Stomach (tissue), 19 donors: ENCODE measurements at places on chromosomes 1 and 21. TPM values are rescaled to one million over a fixed set of nuclear protein-coding genes. Genes with fewer than 3 reads are reported as not detected.
A peak's percentile ranks its signal among the peaks of the same experiment; 100 is the strongest.

DNA sequence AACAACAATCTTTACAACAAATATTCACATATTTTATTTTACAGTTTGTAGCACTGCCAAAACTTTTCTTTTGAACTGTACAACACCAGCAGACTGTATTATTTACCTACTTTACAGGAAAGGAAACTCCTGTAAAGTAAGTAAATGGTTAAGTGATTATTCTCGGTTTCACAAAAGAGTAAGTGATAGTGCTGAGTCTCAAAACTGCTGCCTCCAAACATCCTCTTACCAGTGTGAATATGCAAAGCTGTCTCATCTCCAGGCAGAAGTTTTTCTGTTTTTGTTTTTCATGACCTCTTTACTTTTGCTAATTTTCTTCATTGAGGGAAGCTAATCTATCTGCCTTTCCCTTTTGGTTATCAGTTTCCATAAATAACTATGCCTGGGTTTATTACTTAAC lies 286.7 kb downstream of the SRGAP2C start:
- DNase-seq = no peak

DNA sequence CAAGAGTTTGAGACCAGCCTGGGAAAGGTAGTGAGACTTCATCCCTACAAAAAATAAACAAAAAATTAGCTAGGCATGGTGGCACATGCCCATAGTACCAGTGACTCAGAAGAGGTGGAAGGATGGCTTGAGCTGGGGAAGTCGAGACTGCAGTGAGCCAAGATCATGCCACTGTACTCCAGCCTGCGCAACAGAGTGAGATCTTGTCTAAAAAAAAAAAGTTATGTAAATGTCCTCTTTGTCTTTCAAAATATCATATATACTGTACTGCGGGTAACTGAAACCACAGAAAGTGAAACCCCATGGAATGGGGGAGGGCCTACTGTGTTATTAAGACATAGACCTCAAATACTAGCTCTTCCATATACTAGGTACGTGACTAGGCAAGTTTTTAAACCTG lies 20.8 kb downstream of the ACADM start:
- DNase-seq = no peak

DNA sequence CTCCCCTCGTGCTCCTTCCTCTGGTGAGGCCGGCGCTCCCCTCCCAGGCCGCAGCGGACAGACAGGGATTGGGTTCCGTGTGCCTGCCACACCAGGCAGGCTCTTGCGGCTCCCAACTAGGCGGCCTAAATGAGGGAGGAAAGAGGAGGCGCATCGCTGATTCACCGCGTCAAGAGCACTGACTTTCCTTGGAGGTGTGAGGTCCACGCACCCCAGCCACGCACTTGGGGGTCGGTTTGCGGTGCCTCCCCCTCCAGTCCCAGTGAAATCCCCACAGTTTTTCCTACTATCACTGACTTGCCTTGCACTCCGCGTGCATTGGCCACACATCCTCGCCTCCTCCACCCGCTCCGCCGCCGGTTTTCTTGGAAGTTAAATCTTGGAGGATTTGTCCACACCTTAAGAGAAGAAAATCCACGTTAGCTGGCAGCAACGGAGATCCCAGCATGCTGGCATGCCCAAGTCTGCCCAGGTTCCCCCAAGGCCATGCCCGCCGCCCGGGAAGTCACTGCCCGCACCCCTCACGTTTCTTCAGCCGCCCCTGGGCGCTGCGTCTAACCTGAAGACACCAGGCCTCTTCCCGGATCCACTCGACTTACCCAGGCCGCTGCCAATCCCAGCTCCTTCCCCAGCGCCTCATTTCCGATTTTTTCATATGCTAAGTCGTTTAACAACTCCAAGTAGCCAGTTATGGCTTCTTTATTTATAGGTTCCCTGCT lies 1.1 kb upstream of the FOXD3 start:
- no peak for DNase-seq

GRCh38 chr1:92739669-92740524 lies 45.0 kb downstream of the EVI5 start:
- DNase-seq = no peak

- DNase-seq = no peak
Measured at GRCh38 chr1:63281753-63282152, 40.6 kb upstream of the FOXD3 start.

DNA sequence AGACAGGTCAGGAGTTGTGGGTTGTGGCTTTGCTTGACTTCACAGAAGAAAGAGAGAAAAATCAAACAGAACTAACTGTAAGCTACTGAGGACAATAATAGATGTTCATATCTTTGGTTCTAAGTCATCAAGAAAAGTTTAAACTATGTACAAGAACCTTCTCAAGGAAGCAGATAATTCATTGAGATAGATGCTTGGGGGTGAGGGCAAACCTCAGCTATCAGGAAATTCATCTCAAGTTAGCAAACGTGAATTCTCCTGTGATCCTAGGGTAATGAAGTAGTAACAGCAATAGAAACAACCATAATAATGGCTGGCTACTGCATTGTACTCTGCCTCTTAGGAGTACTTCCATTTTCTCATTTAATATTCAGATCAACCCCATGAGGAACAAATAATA lies 506.2 kb downstream of the PLPP3 start:
- no peak for DNase-seq

GRCh38 chr1:183379951-183380350 lies 38.2 kb downstream of the NMNAT2 start:
- no peak for DNase-seq

DNA sequence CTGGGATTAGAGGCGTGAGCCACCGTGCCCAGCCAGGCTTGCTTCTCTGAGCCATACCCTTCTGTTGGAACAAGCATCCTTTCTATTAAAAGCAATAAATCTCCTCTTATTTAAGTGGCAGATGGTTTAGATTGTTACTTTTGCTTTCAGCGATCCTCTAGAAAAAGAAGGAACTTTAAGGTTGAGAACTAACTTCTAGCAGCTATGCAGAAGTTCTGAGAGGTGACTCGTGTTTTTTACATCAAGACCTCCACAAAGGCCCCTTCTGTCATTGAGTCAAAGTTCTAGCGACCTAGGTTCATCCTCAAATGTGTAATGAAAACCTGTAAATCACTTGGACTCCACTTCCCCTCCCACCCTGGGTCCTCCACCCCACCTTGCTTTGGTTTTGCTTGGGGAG lies 30.8 kb downstream of the PLEKHO1 start:
- DNase-seq = no peak

The SYF2 gene
- 52.5 TPM for total RNA-seq

The ETNK2 gene
- total RNA-seq = 3.2 TPM

DNA sequence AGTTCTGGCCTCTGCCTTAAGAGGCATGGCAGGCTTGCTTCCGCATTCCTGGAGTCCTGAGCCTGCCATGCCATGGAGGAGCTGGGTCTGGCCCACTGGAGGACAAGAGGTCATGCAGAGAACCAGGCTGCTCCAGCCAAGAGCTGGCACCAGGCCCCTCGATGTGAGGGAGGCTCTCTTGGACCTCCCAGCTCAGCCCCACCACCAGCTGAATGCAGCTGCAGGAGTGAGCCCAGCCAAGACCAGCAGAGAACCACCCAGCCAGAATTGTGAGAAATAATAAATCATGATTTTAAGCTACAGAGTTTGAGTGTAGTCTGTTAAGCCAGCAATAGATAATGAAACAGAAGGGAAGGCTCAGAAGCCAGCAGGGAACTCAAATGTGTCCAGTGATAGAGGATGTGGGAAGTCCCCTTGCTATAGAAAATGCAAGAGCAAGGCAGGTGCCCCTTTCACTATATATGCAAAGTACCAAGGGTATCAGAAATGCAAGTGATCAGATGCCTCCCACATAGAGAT lies 118.4 kb downstream of the HIVEP3 start:
- DNase-seq = peak; percentile 55

GRCh38 chr1:208510192-208510952 lies 266.2 kb upstream of the PLXNA2 start:
- DNase-seq = no peak

The CADM3 gene
- 3.2 TPM for total RNA-seq

DNA sequence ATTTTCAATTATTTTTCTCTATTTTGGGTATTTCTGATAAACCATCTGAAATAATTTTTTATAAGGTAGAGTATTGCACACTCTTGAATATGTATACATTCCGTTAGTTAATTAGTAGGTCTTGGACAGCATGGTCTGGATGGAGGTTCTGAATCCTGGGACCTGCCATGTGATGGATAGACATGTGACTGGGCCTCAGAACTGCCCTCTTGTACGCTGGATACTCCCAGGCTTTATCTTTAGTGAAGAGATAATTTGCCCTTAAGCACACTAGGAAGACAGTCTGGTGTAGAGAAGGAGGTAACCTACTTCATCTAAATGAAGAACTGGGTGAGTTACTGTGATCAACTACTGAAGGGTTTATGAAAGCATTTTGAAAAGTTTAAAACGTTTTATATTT lies 48.9 kb downstream of the CNIH3 start:
- DNase-seq = no peak

The TDRD5 gene
- total RNA-seq = 2.0 TPM

The SETD4 gene
- total RNA-seq = 46.4 TPM

The OR10J1 gene
- not detected for total RNA-seq

DNA sequence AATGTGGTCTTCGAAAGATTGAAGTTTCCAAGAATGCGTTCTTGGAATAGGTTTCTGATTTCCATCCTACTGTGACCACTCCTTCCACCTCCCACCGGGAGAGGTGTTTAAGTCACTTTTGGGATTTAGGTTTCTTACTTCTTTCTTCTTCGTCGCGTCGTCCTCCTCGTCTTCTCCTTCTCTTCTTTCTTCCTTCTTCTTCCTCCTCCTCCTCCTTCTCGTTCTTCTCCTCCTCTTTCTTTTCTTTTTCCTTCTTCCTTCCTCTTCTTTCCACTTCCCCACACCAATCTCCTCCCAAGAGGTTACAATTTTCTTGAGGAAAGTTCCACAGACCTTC lies 2.1 kb downstream of the CACHD1 start:
- no peak for DNase-seq

The TESK2 gene
- 5.2 TPM for total RNA-seq

DNA sequence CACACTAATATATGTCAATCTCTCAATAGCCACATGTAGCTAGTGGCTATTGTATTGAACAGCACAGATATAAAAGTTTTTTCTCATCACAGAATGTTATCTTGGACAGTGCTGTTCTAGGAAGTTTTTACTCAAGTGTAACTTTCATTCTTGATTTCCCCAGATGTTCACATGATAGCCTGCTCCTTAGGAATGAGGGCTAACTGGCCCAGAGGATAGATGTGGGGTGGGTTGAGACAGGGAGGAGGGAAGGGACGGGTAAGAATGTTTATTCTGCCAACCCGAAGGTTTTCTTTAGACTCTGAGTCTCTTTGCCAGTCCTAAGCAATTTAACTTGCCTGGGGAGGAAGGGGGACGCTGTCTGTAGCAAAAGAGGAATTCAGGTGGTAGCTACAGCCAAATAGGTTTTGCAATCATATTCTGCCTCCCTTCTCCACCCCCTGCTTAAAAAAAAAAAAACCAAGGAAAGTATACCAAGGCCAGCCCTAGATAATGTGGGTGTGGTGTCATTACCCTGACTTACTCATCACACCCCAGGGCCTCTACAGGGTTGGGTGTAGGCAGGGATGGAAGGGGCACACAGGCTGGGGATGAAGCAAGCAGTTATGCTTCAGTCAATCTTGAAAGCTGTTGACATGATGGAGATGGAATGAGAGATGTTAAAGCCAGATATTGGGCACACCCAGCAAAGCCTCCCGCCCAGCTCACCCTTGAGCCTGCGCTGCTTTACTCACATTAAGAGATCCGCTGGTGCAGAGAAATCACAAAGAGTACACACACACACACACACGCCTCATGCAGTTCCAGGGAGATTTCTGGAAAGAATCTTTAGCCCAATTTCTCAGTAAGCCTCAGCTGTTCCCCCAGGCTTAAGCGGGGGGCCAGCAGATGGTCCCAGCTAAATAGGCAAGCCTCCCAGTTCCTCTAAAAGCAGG lies 59.9 kb downstream of the PLXNA2 start:
- DNase-seq = peak; percentile 81
